Stimulated activated CD8-positive, alpha-beta memory T cell treated with anti-CD3 and anti-CD28 coated beads, Interleukin-12 subunit alpha, Interleukin-12 subunit beta, amount 100 ng/mL, for 4 hours (primary cell): ENCODE measurements at places on chromosomes 5 and 9.

DNA sequence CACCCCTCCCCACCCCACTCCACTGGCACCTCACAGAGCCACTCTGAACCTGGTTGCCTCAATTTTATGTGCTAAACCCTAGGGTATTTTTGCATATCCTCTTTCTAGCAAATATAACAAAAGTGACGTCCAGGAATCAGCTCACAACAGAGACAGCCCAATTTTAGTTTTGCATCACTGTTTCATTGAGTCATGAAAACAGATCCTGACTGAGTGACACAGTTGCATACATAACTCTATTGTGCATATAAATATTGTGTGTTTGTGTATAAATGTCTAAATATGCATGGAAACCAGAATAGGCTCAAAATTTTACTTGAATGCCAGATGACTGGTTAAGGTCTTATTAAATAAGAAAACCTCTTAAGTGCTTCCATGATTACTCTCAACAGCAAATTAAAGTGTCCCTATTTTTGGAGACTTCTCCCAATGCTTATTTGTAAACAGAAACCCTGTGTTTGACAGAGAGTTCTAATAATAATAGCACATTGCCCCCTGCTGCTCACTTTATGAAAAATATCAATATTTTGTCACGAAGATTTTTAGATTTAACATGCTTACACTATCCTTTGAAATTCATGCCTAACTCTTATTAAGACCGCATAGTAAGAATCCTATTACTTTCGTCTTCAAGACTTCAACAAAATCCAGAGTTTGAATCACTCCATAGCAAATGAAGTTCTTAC lies 75.5 kb upstream of the PRRC1 start:
- DNase-seq = no peak

DNA sequence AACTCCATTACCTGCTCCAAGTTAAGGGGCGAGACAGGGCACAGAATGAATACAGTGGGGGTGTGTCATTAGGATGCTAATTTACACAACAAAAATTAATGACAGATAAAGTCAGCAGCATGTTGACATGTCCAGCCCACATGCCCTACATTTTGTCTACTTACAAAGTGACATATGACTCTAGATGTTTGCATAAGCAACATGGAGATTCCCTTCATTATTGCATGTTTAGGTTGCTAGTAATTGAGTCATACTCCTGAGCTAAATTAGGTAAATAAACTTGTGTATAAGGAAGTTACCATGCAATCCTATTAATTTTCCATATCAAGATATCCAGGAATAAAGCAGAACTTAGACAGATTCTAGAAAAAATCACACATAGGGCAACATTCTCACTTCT lies 232.2 kb downstream of the PDE4D start:
- no peak for DNase-seq

- DNase-seq = no peak
Observed at GRCh38 chr9:112203536-112203935, 28.4 kb upstream of the SUSD1 start.

GRCh38 chr9:37369671-37370070 lies 52.8 kb upstream of the GRHPR start:
- no peak for DNase-seq

DNA sequence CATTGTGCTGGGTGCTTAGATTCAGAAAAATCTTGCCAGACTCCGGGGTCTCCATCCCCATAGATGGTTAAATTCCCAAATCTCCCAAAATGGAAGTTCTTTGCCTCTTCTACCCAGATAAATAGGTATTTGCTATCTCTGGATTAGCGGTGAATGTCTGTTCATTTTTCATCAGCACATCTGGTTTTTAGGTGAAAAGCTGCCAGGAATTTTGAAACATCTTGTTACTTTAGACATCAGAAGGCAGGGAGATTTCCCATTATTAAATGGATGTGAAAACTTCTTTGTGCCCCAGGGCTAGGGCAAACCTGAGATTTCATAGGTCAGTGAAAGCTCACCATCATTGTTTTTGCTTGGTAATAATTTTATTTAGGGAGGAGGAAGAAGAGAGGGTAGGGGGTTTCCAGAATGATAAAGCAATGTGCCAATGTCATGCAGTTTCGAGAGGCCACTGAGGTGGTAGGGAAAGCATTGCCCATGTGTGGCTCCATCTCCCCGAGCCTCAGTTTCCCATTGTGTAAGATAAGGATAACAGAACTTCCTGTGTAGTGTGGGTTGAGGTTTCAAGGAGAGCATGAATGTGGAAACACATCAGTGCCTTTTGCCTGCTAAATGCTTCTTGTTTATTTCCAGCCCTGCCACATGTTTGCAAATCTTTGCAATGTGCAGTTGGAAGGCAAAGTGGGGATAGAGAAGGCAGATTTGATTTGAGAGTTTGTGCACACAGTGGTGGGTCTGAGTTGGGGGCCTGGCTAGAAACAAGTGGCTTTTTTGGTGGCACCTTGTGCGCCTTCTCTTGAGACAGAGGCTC lies 147.2 kb upstream of the KLF4 start:
- DNase-seq = no peak

DNA sequence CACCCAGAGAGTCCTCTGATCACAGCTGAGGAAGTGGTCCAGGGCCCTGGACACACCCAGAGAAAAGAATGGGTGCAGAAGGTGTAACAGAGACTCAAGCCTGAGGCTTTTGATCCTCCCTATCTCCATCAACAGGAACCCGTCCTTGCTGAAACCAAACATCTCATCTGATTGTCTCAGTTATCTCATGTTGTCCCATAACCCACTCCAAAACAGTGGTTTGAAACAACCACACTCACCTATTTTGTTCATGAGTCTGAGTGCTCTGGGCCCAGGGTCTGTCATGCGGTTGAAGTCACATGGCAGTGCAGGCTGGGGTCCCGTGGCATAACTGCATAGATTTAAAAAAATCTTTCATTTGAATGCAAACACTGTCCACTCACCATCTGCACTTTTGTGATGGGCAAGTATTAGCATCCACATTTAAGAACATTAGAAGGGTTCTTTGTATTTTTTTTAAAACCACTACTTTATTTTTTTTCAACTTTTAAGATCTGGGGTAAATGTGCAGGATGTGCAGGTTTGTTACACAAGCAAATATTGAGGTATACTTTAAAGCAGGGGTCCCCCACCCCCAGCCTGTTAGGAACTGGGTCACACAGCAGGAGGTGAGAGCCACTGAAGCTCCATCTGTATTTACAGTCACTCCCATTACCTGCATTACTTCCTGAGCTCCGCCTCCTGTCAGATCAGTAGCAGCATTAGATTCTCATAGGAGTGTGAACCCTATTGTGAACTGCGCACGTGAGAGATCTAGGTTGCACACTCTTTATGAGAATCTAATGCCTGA lies 255.8 kb downstream of the ROR2 start:
- no peak for DNase-seq

DNA sequence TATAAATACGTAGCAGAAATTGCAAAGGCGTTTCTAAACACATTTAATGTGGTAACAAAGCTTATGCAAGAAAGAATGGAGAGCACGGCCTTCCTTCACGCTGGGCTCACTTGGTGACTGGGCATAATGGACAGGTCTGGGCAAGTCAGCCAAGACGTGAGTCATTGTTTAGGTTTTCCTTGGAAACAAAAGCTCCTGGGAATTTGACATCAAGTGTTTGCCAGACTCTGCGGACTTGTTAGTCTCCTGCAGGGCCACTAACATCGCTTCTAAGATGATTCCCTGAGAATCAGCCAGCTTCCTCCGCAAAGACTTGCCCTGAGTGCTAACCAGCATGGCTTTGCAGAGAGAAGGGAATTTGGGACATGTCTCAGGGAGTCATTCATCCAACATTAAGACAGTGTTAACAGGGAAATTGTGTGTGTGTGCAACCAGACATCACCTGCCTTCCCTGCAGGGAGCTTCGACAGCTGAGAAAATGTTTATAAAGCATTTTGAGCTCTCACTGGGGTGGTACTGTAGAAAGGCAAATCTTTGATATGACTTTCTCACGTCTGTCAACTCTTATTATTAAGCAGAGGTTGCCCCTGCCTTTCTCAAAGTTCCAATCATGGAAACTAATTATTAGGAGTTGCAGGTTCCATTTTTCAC lies 182.5 kb downstream of the NTRK2 start:
- DNase-seq = no peak

GRCh38 chr5:18393565-18394442 lies 759.5 kb downstream of the TAF11L14 start:
- no peak for DNase-seq

- no peak for DNase-seq
Observed at GRCh38 chr9:116504893-116505480, 182.1 kb upstream of the TRIM32 start.

DNA sequence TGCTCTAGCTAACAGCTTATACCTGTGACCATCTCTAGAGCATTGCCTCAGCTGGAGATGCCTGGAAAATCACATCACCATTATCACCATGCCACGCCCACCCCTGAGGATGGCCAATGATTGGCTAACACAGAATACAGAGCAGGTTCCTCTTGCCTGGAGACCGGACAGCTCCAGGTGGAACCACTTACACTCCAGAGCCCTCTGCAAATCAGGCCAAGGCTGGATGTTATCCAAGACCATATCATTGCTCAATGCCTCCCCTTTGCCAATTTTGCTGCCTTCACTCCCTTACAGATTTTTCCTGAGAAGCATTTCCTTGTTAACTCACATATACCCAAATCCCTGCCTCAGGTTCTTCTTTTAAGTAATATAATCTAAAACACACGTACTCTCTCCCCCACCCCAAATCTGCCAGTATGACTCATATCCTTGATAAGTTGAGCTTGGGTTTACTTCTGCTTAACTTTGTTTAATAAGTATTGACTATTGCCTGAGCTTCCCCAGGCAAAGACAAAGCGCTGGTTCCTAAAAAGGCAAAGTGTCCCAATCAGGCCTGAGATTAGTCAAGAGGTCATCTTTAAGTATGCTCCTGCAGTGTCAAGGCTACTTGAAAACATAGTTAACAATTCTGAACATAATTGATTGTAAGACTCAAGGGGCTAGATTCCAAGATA lies 309.6 kb downstream of the EPB41L4A start:
- DNase-seq = no peak

DNA sequence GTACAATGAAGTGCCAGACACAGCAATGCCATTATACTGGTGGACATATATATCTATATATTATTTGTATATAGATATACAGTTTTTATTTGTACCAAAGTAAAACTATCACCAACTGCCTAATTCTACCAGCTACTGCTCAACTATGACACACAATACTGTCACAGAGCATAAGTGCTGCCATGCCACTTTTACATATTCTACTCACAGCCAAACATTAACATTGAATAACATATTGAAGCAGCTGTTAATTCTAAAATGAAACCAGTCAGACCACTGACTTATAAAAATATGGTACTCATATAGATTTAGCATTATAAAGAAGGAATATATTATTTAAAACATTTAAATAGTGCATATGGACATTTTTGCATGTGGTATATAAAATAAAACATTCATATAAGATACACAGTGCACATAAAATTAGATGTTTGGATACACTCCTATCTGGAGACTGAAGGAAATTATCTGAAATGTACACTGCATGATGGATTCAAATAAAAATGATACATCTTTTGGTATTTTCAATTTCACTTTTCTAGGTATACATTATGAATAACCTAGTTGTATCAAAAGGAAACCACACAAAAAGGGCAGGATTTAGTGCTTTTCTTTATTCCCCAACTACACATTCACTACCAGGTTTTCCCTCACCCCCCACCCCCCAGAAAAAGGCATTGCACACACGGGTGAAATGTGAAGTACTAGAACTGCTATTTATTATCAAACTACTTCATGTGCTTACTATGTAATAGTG lies 48.9 kb downstream of the PKD2L2 start:
- DNase-seq = no peak

DNA sequence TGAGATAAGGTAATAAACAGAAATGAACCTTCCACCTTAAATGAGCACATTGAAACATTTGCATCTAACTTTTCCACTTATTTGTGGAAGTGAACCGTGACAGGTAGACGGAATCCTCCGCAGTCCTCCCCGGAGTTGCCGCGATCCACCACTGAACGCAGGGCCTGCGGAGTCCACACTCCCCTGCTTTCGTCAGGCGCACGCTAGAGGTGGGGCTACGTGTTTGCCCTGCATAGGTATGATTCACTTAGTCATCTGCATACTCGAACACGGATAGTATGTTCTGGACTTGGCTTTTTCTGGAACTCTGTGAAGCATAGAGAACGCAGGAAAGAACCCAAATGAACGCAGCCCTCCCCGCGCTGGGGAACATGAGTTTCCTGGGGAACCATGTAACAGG lies 272.8 kb upstream of the IRX4 start:
- DNase-seq = no peak

GRCh38 chr5:3597167-3598007 lies 1.8 kb downstream of the IRX1 start:
- no peak for DNase-seq

DNA sequence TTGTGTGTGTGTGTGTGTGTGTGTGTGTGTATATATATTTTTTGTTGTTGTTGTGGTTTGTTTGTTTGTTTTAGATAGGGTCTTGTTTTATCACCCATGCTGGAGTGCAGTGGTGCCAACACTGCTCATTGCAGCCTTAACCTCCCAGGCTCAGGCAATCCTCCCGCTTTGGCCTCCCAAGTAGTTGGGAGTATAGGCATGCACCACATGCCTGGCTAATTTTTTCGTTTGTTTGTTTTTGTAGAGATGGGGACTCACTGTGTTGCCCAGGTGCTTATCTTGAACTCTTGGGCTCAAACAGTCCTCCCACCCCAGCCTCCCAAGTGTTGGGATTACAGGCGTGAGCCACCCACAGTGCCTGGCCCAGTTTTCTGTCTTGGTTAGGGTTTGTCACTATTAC lies 77.3 kb downstream of the GAPVD1 start:
- DNase-seq = no peak

GRCh38 chr5:35902046-35902672 lies 36.3 kb downstream of the CAPSL start:
- DNase-seq = no peak

- DNase-seq = no peak
Observed at GRCh38 chr9:20790721-20791120, 106.7 kb downstream of the FOCAD start.

GRCh38 chr5:7221041-7221440 lies 174.9 kb upstream of the ADCY2 start:
- no peak for DNase-seq

DNA sequence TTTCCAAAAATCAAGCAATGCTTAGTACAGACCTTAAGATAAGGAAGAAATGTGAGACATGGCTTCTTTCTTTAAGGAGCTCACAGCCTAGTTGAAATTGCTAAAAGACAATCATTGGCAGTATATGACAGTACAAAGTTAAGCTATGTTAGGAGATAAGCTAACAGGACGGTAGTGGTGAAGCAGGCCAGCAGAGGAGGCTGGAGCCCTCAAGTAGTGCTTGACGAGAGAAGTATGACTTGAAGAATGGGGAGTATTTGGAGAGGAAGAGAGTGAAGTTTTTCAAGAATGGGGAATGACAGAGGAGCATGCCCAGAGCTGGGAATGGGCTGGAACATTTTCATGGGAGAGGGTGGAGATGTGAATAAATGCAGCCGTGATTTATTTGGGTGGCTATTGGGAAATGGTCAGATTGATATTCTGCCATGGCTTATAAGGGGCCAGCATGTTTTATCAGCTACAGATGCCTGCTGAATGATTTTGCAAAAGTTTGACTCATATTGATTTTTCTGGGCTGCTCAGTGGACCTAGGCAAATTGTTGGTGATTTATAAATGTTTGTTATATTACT lies 43.7 kb downstream of the LURAP1L start:
- DNase-seq = no peak
